ENCODE measurements at places on chromosomes 5 and 9.

DNA sequence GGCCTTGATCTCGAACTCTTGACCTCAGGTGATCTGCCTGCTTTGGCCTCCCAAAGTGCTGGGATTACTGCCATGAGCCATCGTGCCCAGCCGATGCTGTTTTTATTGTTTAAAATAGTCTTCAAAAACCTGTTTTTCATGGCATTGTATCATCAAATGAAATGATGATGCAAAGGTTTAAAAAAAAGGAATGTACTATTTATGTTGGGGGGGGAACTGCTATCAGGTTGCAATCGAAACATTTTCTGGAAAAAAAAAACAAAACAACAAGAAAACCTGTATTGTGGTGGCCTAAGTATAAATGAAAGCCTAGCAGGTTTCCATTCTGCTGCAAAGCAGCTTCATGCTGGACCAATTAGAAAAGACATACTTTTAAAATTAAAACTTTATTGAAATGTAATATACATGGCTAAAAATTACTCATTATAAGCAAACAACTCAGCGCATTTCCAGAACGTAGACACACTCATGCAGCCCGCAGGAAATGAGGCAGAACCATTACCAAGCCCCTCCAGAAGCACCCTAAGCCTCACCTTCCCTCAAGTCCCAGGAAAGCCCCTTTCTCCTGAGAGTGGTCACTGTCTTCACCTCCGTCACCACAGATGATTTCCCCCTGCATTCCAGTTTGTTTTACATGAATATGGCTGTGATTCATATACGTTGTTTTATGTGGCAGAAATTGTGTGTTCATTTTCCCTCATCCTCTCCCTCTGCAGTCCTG, 19.0 kb downstream of the GPR107 start:
- DNase-seq = no peak

GRCh38 chr9:105963343-105964099, 269.2 kb downstream of the TMEM38B start:
- no peak for DNase-seq

DNA sequence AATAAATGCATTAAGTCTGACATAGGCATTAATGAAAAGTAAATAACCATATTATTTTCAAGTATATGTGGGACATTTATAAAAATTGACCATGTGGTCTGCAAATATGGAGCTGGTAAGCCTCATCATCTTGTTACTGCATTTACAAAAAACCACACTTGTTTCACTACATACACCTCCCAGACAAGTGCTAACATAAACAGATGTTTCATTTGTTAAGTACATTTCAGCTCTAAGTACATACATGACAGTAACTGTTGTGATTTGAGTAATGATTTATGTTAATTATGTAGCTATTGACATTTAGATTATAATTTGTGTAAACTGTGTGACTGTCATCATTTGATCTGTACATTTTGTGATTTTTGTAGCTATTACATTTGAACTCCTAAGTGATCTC, 13.9 kb downstream of the IDNK start:
- DNase-seq = no peak

DNA sequence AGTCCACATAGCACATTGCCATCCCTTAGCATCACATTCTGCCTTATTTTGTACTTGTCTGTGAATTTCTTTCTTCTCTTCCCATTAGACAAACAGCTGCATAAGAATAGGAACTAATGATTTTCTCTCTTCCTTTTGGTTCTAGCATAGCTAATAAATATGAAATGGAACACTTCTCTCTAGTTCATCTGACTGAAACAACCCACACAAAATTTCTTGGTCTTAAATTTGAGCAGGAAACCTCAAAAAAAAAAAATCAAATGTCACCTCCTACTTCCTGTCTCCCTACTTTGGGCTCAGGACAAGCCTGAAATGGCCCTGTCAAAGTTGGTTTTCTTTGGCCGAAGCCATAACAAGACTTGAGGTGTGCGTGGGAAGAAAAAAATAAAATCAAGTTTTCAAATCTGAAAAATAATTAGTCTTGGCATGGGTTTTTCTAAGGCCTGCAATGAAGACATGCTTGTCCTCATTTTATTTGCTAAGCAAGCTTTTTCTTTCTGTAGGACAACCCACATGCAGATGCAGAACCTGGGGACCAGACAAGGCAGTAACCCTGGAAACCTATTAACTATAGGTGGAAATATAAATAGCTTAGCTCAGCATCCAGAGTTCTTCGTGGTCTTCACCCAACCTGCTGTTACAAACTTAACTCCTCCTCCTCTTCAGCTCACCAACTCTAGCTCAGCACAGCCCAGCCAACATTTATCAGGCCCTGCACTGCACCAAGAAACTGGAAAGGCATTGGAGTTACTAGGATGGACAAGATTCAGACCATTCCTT, 523.5 kb upstream of the KLF4 start:
- no peak for DNase-seq

DNA sequence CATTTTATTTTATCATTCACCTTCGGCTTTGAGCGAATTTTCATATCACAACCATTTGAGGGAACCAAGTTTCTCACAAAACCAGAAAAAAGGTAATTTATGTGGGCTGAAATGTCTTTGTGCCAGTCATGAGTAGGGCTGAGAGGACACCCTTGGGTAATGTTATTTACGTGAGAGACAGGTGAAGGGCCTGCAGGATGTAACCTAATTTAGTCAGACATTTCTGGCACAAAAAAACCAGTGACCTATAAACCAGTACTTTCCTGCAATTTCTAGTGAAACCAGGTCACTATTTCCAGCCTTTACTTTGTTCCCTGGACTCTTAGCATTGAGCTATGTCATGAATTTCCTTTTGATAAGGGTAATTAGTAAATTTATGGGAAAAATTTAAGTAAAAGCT, 17.2 kb upstream of the CCDC112 start:
- DNase-seq = no peak

DNA sequence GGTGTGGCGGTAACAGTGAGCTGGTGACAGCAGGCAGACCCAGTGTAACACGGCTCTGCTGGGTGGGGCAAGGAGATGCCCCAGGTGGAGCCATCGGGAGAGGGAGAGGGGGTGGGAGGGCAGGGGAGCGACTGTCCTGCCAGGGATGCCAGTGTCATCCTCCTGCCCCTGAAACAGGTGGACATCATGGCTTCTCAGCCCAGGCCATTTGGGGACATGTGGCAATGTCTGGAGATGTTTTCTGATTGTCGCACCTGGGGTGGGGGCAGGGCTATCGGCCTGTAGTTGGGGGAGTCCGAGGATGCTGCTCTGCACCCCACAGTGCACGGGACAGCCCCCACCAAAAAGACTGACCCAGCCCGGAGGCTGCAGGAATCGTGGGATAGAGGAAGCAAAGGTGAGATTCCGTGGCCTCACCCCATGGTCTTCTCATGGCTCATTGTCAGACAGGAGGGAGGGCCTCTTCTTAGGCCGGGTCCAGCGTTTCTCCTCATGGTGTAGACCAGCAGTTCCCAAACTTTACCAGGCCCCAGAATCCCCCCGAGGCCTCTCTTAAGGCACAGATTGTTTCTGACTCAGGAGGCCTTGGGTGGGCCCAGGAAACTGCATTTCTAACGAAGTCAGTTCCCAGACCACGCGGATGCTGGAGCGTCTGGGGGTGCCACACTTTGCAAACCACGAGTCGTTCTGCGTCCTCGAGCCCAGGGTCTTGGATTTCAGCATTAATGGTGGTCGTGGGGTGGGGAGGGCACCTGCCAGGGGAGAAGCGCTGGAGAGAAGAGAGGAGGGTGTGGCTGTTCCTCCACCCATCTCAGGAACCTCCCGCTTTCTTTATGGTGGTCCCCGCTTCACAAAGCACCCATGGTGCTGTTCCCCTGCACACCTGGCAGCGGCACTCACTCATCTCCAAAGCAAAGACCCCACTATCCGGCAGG, 11.0 kb downstream of the COL5A1 start:
- DNase-seq = no peak

GRCh38 chr5:149152317-149152746, 11.0 kb downstream of the ABLIM3 start:
- no peak for DNase-seq

DNA sequence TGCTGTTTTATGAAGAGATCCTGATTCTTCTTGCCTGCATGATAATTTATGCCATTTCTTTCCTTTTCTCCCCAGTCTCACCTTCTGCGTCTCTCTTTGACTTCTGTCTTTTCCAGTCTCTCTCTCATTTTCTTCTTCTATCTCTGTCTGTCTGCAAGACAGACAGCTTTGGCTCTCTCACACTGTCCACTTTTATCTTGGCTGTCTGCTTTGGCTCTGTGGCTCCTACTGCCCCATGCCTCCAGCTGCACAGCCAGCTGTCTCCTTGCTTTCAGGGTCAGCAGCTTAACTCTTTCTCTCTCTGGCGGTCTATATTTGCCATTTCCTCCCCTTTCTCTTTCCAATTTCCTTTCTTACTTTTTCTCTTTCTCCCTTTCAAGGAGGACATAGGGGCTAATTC, 971.1 kb upstream of the COX7C start:
- no peak for DNase-seq

- peak; percentile 52 for DNase-seq
Observed at GRCh38 chr9:23492126-23493002, 333.7 kb downstream of the ELAVL2 start.

GRCh38 chr5:34496701-34497469, 159.2 kb upstream of the RAI14 start:
- no peak for DNase-seq

- DNase-seq = no peak
Observed at GRCh38 chr5:39113354-39113953, 39.3 kb upstream of the RICTOR start.

- DNase-seq = no peak
Observed at GRCh38 chr5:109411627-109412026, 1.9 kb upstream of the PJA2 start.

GRCh38 chr5:103041071-103041676, 78.8 kb downstream of the GIN1 start:
- no peak for DNase-seq

DNA sequence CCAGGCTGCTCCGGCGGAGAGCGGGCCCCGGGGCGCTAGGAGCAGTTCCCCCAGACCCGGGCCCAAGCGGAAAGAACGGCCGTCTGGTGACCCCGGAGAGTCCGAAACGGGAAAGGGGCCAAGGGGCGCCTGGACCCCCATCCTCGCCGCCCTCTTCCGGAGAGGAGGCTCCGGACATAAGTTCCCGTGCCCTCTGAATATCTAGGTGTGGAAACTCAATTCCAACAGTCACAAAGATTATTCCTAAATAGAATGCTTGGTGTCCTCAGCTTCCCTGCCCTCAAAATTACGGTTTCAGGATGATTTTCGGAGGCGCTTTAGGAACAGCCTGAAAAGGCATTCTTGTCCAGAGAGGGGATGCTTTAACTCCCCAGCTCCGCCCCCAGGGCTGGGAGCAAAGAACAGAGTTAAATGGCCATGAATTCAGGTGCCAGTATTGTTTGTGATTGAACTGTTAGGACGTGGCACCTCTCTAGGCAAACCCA, 681 bp upstream of the LHFPL2 start:
- DNase-seq = no peak

- DNase-seq = no peak
Observed at GRCh38 chr5:140025736-140026135, 17.4 kb downstream of the NRG2 start.

DNA sequence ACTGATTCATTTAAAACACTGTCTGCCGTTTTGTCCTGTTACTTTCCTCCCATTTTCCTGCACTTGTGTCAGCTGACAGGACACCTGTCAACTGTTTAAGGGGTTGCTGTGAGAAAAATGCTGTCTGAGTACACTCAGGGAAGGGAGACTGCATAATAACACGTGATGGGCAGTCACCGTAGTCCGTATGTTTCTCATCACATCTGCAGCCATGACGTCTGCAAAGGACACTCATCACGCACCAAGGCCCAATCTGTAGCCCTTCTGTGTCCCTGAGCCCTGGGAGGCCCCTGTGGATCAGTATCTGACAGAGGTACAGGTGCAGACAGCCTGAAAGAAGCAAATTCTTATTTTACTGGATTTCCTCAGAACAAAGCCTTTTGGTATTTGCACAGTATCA, 396.3 kb downstream of the YTHDC2 start:
- DNase-seq = no peak

- DNase-seq = no peak
Observed at GRCh38 chr5:146967646-146968045, 89.1 kb upstream of the PPP2R2B start.

DNA sequence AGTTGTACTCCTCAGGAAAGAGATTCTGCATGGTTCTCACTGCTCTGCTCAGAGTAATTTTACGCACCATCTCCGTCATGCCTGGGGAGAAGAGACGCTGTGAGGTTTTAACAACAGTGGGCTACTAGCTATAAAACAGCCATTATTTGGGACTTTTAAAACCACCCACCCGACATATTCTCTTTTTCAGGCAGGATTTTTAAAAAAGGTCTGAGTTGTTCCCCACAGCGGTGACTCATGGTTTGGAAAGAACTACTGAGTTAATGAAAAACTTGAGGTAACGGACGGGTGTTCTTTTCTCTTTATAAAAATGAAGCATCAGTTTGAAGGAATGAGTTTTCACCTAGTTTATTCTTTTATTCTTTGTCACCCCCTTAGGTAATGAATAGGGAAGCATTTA, 61.3 kb downstream of the TTLL11 start:
- no peak for DNase-seq

GRCh38 chr9:91783876-91784672, 166.0 kb downstream of the ROR2 start:
- no peak for DNase-seq

DNA sequence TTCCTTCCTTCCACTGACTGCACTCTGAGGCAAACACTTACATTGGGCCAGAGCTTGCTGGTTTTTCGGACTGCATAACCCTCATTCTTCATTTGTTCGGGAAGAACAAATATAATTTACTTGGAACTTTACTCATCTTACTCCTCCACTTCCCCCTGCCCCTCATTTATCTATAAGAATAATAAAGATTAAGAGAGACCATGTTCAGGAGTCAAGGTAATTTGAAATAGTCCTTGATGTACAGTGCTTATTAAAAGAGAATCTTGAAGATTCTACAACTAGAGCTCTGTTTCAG, 65.6 kb downstream of the BASP1 start:
- DNase-seq = no peak

- DNase-seq = no peak
Observed at GRCh38 chr9:7293091-7293490, 506.5 kb downstream of the DMAC1 start.

DNA sequence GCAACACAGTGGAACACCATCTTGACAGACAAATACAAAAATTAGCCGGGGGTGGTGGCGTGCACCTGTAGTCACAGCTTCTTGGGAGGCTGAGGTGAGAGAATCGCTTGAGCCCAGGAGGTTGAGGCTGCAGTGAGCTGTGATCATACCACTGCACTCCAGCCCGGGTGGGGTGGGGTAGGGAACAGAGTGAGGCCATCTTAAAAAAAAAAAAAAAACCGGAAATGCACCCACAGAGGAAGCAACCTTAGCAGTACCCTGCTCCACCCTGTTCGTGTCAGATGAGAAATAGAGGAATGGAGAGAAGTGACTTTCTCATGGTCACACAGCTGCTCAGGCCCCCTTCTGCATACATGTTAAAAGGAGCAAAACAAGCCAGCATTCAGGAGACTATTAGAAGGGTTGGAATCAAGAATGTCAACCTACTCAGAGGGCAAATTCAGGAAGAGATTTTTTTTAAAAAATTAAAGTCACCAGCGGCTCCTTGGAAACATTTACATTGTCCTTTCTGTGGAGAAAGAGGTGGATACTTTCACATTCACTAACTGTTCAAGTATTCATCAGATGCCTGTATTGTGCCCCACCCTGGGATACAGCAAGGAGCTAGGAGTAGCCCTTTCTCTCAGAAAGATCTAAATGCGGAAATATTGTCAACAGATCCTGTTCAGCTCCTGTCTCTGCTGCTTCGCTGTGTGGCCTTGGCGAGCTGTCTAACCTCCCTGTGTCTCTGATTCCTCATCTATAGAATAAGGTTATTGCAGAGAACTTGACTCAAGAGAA, 41.0 kb downstream of the CYFIP2 start:
- DNase-seq = no peak

- no peak for DNase-seq
Observed at GRCh38 chr9:36194326-36195000, 3.7 kb downstream of the CLTA start.

GRCh38 chr9:79684711-79685575, 113.2 kb downstream of the TLE4 start:
- DNase-seq = no peak

All from NT2/D1 (cell line).